ENCODE measurements at places on chromosomes 3 and 15. TPM values are rescaled to one million over a fixed set of nuclear protein-coding genes. Genes with fewer than 3 reads are reported as not detected.

DNA sequence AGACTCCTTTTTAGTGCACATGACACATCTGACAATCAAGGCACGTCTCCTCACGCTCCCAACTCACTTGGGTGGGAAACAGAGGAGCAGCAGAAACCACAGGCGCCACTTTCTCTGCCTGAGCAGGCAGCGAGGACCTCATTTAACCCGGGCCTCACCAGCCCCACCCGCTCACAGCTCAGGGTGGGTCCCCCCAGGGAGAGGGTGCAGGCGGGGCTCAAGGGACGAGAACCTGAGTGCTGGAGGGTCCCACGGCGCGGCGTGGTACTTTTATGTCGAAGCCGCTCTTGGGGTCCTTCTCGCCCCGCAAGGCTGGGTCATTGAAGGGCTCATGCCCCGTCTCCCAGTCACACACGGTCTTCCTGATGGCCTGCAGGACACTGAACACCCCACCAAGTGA lies 62.6 kb downstream of the CYFIP1 start:
- DNase-seq, result no peak

The PLA2G4B gene
- total RNA-seq, result 5.0 TPM

The TEX55 gene
- total RNA-seq, result not detected

- no peak for DNase-seq
These were observed 12.3 kb downstream of the HCLS1 start for GRCh38 chr3:121648219-121648958.

Measured in sigmoid colon (tissue), 7 donors.